NCI-H510A treated with DMSO at 0.1 percent for 48 hours (cell line): ENCODE measurements at places on chromosomes 2 and 18.

GRCh38 chr2:10305715-10306114 lies 3.0 kb downstream of the HPCAL1 start:
- DNase-seq: no peak

GRCh38 chr18:58541146-58541788 lies 87.6 kb downstream of the ALPK2 start:
- no peak for DNase-seq

- no peak for DNase-seq
Measured at GRCh38 chr2:30443081-30443480, 4.0 kb upstream of the LCLAT1 start.

DNA sequence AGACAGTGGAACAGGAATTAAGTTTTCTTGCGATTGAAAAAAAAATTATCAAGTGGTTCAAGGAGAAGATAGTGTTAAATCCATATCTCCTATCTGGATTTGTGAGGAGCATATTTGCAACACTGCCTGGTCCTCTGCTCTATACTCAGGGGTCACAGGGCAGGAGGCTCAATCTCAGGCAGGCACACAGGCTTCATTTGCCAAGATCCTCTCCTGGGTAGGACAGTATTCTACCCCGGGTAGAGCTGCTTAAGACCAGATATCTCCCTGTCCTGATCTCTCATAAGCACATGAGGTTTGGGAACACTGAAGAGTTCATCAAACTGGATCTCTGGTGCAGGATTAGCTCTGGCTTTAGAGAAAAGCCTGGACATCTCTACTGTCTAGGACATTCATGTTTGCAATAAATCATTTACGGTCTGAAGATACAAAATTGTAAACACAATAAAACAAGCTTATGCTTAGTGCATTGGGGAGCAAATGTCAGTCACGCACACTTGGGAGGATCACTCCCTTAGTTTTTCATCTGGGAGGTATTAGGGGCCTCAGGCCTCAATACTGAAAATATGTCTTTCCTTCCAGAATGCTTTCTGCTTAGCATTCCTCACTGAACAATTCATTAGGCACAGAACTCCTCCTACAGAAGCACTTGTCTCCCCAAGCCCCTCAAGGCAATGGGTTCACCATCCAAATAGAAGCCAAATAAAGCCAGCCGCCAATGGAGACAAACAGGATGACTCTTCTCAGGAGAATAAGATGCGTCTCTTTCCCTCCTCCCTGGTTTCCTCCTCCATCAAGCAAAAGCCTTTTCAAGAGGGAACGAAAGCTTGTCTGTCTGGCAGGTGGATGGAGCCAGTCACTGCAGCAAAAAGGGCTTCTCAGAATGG lies 34.1 kb upstream of the LCLAT1 start:
- no peak for DNase-seq

DNA sequence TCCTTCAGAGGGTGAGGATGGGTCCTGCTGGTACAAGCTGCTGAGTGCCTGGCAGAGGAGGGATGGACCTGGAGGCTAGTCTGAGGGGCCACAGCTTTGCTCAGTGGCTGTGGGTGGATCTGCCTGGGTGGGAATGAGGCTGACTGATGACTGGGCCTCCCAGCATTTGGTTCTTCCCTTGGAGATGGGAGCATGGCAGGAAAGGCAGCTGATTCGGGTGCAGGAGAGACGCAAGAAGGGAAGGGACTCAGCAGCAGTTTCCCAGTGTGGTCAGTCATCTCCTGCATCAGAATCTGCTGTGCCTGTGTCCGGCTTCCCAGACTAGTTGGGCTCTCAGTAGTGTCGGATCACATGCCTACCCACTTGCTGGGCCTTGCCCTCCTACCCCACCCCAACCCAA lies 7.3 kb downstream of the WIPF1 start:
- no peak for DNase-seq

GRCh38 chr18:58476516-58477256 lies 152.2 kb downstream of the ALPK2 start:
- no peak for DNase-seq

DNA sequence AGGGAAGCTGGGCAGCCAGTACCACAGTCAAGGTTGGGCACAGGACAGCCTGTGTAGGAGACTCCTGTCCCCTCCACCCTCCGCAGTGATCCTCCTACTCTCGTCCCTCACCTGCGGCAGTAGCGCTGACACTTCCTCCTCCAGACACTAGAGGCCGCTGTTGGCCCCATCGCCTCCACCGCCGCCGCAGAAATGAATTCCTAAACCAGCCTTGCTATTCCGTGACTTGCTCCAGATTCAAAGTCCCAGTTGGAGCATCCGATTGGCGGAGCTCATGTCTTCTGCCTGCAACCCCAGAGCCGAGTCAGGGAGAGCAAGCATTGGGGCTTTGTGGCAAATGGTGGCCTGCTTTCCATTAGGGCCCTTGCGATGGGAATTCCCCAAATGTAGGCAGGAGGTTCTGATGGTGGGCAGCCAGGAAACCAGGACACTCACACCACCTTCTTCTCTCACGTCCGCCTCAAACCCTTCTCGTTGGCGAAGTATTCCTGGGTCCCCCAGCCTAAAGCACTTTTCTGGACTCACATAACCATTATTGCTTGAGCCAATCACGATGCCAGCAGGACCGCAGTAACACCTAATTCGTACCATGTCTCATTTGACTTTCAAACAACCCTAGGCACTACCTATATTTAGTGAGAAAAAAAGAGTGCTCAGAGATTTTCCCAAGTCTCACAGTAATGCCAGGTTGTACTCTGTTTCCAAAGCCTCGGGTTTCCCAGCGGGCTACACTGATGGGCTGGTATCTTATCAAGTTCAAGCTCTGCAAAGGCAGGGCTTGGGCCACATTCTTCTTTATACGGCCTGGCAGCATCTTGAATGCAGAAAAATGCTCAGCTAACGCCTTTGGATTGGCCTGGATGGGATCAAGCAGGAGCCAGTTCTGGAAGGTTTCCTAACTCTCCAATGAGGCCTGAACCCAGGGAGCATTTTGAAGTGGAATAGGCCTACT lies 1.2 kb upstream of the DNAJB2 start:
- DNase-seq: peak; percentile 91

DNA sequence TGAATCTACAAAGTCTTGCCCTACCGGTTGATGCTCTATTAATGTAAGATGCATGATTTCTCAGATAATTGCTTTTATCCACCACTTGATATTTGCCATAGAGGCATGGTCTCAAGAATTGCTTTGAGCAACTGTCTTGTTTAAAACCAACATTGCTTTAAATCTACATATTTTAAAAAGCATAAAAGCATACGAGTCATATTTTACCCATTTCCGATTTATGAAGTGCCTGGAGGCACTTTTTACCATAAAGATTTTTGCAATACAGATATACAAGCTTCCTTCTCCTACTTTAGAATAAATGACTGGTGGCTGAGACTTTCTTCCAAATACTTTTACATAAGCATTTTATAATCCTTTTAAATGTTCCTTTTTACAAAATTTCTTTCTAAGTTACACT lies 517.6 kb downstream of the TXNL1 start:
- DNase-seq: no peak

GRCh38 chr2:207892716-207893402 lies 123.2 kb upstream of the FZD5 start:
- no peak for DNase-seq

- no peak for DNase-seq
Measured at GRCh38 chr2:220521551-220521950, 894.1 kb downstream of the SLC4A3 start.
